ENCODE measurements at places on chromosomes 16 and 17. TPM values are rescaled to one million over a fixed set of nuclear protein-coding genes. Genes with fewer than 3 reads are reported as not detected.

B4GALNT2 gene
- total RNA-seq, result not detected

CRK gene
- 35.5 TPM for total RNA-seq

DNA sequence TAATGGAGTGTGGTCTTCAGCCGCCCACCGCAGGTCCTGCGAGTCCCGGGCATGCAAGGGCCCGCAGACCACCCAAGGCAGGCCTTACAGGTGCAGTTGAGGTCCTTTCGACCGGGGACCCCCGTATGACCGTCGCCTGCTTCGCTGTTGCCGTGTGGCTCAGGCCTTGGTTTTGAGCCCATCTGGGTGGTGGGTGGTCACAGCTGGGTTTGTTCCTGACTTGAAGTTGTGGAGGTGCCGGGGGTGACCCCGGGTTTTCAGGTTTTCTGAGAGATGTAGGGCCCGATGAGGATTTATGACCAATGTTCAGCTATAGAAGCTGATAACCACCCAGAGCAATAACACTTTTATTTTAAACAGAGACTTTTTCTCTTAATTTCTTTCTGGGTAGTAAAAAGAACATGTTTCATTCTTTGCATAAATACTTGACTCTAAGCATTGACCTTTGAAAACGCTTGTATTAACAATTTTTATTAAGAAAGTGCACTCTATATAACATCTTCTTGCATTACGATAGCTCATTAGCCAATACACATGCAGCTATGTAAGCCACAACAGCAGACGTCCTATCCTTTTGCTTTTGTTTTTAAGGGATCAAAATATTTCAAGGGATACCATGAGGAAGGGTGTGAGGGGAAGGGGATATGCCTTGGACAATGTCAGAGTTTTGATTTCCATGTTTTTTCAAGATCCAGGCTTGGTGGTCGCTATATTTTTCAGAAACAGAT, 1.9 kb downstream of the FOXL1 start:
- no peak overlapping the region for H3K27ac ChIP-seq
- no peak for DNase-seq
- no peaks in the 10 kb centered on the region for H3K36me3 ChIP-seq
- H3K4me3 ChIP-seq, result no peak overlapping the region

DNA sequence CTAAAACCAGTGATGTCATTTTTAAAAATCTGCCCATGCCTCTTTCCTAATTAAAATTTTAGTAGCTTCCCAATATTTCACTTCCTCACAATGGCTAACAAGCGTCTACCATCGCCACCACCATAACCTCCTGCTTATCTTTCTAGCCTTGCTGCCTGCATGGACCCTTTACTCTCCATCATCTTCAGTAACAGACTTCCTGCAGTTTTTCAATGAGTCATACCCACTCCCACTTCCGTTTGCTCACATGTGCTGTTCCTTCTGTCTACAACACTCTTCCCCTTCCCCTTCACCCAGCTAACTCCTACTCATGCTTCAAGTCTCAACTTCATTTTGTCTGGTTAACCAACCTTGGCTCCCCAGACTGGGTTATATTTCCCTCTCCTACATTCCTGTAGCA, 12.8 kb upstream of the SKAP1 start:
- no peaks in the 10 kb centered on the region for H3K36me3 ChIP-seq
- no peak overlapping the region for H3K27ac ChIP-seq
- peaks cover 15% of the 10 kb centered on the region for H3K4me1 ChIP-seq
- H3K27me3 ChIP-seq, result no peaks in the 10 kb centered on the region
- DNase-seq, result no peak

- H3K36me3 ChIP-seq, result no peaks in the 10 kb centered on the region
- no peak overlapping the region for H3K27ac ChIP-seq
- H3K4me3 ChIP-seq, result no peak overlapping the region
- H3K4me1 ChIP-seq, result peaks cover 15% of the 10 kb centered on the region
- H3K27me3 ChIP-seq, result no peaks in the 10 kb centered on the region
- no peak for DNase-seq
Observed at GRCh38 chr17:57379237-57379894, 123.0 kb downstream of the MSI2 start.

CCL14 gene
- total RNA-seq, result 6.0 TPM

DNA sequence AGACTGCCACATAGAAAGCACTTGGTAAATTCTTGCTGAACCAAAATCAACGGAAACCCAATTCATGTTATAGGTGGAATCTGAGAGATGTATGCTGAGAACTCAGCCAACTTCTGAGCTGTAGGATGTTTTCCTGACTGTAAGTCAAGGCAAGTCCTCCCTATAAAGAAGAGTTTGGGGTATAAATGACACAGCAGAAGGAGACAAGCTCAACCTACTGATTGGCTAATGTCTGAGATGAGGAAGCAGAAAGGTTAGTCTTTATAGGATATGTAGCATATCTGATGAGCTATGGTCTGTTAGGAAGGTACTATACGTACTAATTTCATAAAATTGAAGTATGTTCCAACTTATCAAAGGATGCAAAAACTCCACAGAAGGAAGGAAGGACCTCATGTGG, 99.5 kb downstream of the XYLT1 start:
- H3K27ac ChIP-seq, result no peak overlapping the region
- H3K27me3 ChIP-seq, result no peaks in the 10 kb centered on the region
- H3K36me3 ChIP-seq, result no peaks in the 10 kb centered on the region
- no peak for DNase-seq
- no peak overlapping the region for H3K4me3 ChIP-seq

GRCh38 chr16:17559394-17559793, 88.6 kb upstream of the XYLT1 start:
- no peak overlapping the region for H3K27ac ChIP-seq
- H3K27me3 ChIP-seq, result no peaks in the 10 kb centered on the region
- no peak overlapping the region for H3K4me3 ChIP-seq
- no peaks in the 10 kb centered on the region for H3K4me1 ChIP-seq

Measured in body of pancreas (tissue), 4 donors.